ENCODE measurements at places on chromosomes 1 and 21.

DNA sequence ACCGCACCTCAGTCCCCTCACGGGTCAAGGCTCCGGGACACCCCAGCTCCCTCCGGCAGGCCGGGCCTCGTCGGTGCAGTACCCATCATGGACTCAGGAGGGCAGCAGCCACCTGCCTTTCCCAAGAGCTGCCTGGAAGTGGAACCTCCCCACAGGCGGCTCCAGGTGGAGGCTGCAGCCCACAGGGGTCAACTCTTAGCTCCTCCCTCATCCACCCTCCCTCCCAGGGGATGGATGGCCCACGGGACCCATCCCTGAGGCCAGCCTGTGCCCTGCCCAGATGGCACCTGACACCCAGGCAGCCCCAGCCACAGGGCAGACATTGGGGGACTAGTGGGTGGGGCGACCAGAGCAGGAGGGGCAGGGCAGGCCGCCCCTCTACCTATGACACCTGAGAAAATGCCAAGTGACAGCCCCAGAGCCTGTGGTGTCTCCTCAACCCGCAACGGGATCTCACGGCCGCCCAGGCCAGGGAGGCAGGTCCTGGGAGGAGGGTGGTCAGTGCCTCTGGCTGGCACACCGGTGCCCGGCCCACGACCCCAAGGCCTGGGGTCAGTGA is 1.2 kb upstream of the ARHGEF16 start:
- DNase-seq, result peak; percentile 63

GRCh38 chr1:17671314-17671705 is 83.8 kb upstream of the ACTL8 start:
- DNase-seq, result no peak

DNA sequence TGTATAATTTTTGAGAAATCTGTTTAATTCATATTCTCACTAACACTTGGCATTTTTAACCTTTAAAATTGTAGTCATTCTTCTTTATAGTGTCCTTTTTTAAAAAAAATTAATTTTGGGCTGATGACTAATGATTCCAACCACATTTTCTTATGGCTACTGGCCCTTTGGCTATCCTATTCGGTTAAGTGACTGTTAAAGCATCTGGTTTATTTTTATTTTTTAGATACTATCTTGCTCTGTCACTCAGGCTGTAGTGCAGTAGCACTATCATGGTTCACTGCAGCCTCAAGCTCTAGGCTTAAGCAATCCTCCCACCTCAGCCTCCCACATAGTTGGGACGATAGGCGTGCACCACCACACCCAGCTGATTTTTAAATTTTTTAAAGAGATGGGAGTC is 723.2 kb upstream of the CXADR start:
- no peak for DNase-seq

- DNase-seq, result no peak
These were observed 60.4 kb upstream of the PSEN2 start for GRCh38 chr1:226809785-226810571.

DNA sequence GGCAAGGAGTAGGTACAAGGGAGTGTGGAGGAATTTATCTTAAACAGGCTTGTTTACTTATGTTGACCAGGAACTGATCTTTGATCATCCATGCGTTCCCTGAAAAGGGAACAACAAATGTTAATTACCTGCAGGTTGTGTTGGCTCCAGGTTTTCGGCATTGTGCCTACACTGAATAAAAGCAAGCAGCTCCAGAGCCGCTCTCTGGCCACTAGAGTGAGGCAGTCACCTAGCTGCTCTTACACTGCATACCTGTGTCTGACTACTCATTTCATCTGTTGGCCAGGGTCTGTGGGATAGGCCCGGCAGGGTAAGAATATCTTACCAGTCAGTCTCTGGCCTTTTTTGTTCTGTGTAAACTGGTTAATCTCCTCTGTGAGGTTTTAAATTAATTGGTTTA is 183.6 kb downstream of the HFM1 start:
- no peak for DNase-seq

DNA sequence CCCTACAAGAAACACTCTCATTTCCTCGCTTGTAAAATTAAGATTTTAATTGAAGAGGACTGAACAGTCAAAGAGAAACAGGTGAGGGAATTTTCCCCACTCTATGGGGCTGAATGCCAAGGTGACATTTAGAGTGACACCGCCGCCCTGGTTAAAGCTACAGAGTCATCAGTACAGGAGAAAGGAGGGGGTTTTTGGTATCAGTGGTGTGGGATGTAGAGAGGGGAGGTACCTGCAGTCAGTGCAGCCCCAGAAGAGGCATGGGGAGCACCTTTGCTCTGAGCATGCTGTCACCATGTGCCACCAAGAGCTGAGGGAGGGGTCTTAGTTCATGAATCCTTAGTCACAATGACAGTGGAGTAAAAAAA is 2.8 kb downstream of the DIRAS3 start:
- DNase-seq, result no peak

DNA sequence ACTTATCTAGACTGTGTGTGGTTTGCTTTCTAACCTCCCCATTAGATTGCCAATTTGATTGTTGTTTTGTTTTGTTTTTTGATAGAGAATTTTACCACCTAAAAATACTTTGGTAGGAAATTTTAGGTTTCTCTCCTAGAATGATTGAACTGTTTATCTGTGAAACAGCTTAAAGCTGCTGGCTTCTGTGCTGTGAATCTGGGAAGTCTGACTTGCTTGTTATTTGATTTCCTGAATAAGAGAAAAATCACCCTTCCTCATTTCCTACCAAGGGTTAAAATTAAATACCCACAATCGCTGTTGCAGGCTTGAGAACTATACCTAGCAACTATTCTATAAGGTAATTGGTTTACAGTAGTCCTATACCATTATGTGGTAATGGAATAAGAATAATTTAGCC is 198.9 kb upstream of the CACYBP start:
- no peak for DNase-seq

DNA sequence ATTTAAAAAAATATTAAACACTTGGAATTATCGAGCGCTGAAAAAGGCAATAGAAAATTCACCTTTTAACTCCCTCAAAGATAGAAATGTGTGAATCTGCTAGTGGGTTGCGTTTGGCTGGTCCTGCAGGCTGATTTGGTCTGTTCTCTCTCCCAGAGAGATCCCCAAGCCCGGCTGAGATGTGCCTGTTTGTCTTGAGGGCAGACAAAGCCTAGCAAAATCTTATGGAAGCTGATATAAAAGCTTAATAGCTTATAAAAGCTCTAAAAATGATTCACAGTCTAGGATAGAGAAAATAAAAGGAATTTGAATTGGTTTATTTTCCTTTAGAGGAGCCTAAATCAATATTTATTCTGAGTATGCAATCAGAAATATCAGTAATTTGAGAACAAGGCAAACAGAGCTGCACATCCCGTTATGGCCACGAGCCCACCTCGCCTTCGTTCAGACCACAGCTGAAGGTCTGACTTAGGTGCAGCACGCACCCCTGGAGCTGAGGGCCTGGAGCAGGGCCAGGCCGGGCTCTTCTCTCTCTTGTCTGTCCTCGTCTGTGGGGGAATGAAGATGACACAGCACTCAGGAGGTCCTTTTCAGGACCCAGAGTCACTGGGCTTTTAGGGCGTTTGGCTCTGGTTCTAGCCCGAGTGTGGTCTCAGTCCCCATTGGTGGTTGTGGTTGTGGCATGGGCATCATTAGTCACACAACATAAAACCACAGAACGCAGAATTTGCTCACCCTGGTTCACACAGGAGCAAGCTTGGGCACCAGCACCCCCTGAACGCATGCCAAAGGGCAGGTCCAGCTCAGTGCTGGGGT is 18.6 kb downstream of the PDE9A start:
- DNase-seq, result peak; percentile 67

GRCh38 chr1:80436851-80437250 is 1363.9 kb upstream of the ADGRL2 start:
- DNase-seq, result no peak

- no peak for DNase-seq
These were observed 3.9 kb downstream of the BCAR3 start for GRCh38 chr1:93677729-93678128.

GRCh38 chr21:42523941-42524340 is 10.3 kb downstream of the SLC37A1 start:
- peak; percentile 65 for DNase-seq

- DNase-seq, result no peak
These were observed 259.4 kb downstream of the FAF1 start for GRCh38 chr1:50700621-50701020.

DNA sequence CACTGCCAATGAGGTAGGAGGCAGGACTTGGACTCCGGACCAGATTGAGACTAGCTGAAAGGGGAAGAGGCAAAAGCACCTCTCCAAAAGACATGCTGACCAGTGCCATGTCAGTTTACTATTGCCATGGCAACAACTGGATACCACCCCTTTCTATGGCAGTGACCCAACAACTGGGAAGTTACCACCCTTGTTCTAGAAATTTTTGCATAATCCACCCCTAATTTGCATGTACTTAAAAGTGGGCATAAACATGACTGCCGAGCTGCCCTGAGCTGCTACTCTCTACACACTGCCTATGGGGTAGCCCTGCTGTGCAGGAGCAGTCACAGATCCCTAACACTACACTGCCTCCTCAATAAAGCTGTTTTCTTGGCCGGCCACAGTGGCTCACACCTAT is 19.0 kb upstream of the SLC6A9 start:
- DNase-seq, result no peak

GRCh38 chr1:29218223-29218622 is 12.5 kb downstream of the MECR start:
- DNase-seq, result no peak

DNA sequence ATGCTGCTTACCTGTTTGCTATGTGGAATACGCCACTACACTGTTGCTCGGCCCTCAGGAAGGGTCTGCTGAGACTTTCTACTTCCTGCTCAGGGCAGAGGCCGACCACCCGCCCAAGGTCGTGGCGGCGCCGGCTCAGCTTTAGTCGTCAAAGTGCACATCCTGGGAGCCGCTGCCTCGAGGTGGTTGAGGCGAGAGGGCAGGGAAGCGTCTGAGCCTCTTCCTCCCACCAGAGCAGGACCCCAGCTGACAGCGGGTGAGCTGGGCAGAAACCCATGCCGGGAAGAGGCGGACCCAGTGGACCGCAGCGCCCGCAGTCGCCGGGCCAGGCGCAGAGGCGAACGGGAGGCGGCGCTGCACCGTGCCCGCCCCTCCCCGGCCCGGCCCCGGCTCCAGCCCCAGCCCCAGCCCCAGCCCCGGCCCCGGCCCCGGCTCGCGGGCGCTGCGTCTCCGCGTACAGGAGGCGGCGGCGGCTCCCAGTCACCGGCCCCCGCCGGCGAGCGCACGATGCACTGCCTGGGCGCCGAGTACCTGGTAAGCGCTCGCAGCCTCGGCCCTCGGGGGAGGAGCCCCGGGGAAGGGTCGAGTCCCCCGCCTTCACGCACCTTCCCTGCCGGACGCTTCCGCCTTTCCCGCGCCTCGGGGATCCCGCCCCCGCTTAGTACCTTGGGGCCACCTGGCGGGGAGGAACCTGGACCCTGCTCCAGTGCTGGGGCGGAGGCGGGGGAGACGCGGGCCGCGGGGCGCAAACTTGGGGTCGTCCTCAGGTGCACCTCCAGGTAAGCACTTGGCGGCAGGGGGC is at the start of gene SLC44A3:
TSS of gene SLC44A3 (plus strand) at position 413 of the 802 bp plus-strand sequence. CDS start at position 508, 95 bp downstream.
- peak; percentile 44 for DNase-seq

DNA sequence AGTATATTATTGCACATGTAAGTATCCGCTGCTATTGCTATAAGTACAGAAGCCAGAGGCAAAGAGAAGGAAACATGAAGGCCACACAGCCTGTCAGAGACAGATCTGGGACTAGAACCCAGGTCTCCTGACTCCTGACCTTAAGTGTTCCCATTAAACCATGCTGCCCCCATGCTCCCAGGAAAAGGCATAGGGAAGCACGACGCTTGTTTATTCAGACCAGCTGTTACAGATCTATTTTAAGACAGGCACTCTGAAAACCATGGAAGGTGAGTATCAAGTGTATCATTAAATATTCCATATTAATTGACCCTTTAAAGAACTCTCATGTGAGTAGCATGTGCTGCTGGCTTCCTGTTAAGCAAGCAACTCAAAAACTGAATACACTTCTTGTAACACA is 11.4 kb downstream of the VAV3 start:
- DNase-seq, result no peak

- DNase-seq, result no peak
These were observed 33.0 kb downstream of the URB1 start for GRCh38 chr21:32359719-32360260.

DNA sequence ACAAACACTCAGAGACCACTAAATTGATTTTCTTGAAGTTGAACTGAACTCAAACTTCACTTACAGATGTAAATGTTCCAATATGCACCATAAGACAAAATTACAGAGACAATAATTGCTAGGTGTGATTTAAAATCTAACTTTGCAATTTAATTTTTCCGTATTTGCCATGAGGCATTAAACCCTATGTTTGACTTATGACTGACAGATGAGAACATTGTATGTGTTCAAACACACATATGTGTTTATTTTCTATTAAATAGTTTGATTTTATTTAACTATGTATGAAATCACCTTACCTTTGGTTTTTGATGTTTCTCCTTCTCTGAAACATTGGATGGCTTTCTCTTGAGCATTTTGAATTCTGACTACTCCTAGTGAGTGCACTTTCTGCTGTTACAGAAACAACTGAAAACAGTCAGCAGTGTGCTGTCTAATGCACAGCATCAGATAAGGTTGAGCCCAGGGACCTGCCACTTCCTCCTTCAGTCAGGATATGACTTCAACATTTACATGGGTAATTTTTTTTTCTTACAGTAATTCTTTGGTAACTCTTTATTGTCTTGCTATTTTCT is at the start of gene SAMSN1:
TSS of gene SAMSN1 (minus strand) at position 410 of the 575 bp plus-strand sequence. CDS start at position 356, 54 bp downstream.
- DNase-seq, result no peak

DNA sequence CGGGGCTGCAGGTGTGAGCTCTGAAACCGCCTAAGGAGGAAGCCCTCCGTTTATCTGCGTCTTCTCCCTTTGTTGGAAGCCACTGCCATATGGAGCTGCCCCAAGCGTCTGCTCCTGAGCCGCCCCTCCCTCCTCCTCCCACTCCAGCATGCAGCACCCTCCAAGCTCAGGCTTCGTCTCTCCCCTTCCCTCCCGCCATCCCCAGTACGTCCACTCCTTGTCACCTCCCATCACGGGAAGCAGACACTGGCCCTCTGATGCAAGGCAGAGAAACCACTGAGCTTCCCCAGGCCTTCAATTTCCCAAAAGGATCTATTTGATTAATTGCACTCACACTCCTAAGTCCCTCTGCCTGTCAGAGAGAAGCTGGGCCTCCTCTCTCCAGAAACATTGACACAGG is 52.5 kb downstream of the NFASC start:
- DNase-seq, result no peak

- DNase-seq, result no peak
These were observed 46.2 kb downstream of the MAN1A2 start for GRCh38 chr1:117413412-117413811.

GRCh38 chr1:24119489-24119858 is 7.5 kb upstream of the MYOM3 start:
- no peak for DNase-seq

DNA sequence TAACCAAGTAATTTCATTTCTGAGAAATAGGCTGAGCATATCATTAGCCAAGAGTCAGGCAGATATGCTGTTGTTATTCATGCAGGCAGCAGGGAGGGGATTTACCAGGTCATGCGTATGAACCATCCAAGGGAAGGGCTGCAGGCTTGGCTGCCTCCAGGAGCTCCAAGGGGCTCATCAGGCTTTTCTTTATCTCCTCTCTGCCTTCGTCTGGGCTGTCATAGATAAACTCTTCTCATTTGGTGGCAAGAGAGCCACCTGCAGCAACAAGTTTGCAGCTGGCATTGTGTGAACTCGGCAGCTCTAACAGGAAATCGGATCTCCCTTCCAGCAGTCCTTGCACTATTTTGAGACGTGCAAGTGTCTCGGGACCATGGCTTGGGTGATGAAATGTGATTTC is 7.5 kb downstream of the CCDC27 start:
- DNase-seq, result no peak
